ENCODE measurements at places on chromosomes 7 and 10. TPM values are rescaled to one million over a fixed set of nuclear protein-coding genes. Genes with fewer than 3 reads are reported as not detected.
A peak's percentile ranks its signal among the peaks of the same experiment; 100 is the strongest.

Gene WDR11
- total RNA-seq: 35.3 TPM

DNA sequence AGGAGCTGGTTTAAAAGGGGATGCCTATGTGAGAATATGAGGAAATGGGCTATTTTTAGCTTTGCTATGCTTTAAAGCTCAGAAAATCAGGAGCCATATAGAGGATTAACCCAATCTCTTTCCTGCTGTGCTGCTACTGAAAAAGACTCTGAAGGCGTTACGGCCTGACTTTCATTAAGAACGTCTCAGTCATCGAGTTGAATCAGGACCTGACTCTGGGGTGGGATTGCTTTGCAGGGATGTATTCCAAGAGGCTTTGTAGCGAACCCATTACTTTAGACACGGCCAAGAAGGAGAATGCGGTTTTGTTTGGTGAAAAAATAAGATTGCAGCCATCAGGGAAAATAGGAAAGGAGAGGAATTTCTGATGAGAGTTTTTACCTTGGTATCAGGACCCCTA lies 426.9 kb downstream of the CCSER2 start:
- H3K4me1 ChIP-seq: peaks cover 2% of the 10 kb centered on the region
- no peaks in the 10 kb centered on the region for H3K36me3 ChIP-seq
- H3K27me3 ChIP-seq: no peaks in the 10 kb centered on the region
- DNase-seq: no peak

DNA sequence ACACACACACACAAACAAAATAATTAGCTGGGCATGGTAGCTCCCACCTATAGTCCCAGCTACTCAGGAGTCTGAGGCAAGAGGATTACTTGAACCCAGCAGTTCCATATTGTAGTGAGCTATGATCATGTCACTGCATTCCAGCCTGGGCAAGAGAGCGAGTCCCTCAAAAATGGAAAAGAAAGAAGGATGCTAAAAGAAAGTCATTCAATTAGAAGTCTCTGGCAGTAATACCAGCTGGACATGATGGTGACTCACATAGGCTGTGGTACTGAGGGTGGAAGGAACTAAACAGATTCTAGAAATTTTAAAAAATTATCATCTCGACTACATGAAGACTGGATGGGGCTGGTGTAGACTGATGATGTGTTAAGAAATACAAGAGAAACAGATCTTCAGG lies 385.3 kb downstream of the ETV1 start:
- H3K4me3 ChIP-seq: no peak overlapping the region
- no peak overlapping the region for H3K27ac ChIP-seq

Gene TMEM236
- total RNA-seq: 0.07 TPM

- H3K4me1 ChIP-seq: peaks cover 74% of the 10 kb centered on the region
- no peak for DNase-seq
- peaks cover 8% of the 10 kb centered on the region for H3K36me3 ChIP-seq
- peak overlapping the region; percentile 97 for H3K27ac ChIP-seq
- H3K4me3 ChIP-seq: peak overlapping the region; percentile 89
Observed at GRCh38 chr7:131027287-131027773, 293.3 kb upstream of the KLF14 start.

Gene FOXI2
- not detected for total RNA-seq

Gene BLNK
- not detected for total RNA-seq

GRCh38 chr10:114761205-114762193 lies 60.1 kb upstream of the FHIP2A start:
- DNase-seq: no peak
- H3K36me3 ChIP-seq: peaks cover 4% of the 10 kb centered on the region
- no peak overlapping the region for H3K4me3 ChIP-seq
- peaks cover 24% of the 10 kb centered on the region for H3K27me3 ChIP-seq
- peaks cover 3% of the 10 kb centered on the region for H3K4me1 ChIP-seq

GRCh38 chr10:102612964-102613275 lies 31.4 kb upstream of the TRIM8 start:
- no peaks in the 10 kb centered on the region for H3K27me3 ChIP-seq
- DNase-seq: peak; percentile 37
- peaks cover 31% of the 10 kb centered on the region for H3K4me1 ChIP-seq
- peak overlapping the region; percentile 96 for H3K27ac ChIP-seq
- peak overlapping the region; percentile 73 for H3K4me3 ChIP-seq

Gene ACSL5
- 35.4 TPM for total RNA-seq

- no peaks in the 10 kb centered on the region for H3K36me3 ChIP-seq
- no peaks in the 10 kb centered on the region for H3K27me3 ChIP-seq
- H3K4me3 ChIP-seq: peak within 1 kb of the TSS; percentile 97
- peak within 1 kb of the TSS; percentile 74 for H3K27ac ChIP-seq
- H3K4me1 ChIP-seq: peaks cover 14% of the 10 kb centered on the region
- DNase-seq: peak; percentile 17
Observed at GRCh38 chr7:77537136-77537777, at the start of gene PTPN12. Gene PTPN12, plus strand, starts transcription at chr7:77537295. Its CDS starts 252 bp downstream, at chr7:77537547.

- H3K4me3 ChIP-seq: no peak overlapping the region
- H3K27me3 ChIP-seq: peaks cover 11% of the 10 kb centered on the region
- H3K36me3 ChIP-seq: no peaks in the 10 kb centered on the region
- H3K4me1 ChIP-seq: peaks cover 6% of the 10 kb centered on the region
- DNase-seq: no peak
Observed at GRCh38 chr7:2465928-2466327, 10.3 kb downstream of the GRIFIN start.

DNA sequence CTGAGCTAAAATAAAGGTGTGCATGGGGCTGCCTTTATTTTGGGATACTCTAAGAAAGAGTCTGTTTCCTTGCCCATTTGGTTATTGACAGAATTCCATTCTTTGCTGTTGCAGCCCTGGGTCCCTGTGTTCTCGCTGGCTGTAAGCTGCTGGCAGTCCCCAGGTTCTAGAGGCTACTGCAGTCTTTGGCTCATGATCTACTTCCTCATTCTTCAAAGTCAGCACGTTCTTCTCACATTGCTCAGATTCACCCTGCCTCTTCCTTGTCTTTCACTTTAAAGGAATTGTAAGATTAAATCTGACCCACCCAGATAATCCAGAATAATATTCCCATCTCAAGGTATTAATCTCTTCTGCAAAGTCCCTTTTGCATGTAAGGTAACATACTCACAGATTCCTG lies 620.3 kb downstream of the CCSER2 start:
- no peaks in the 10 kb centered on the region for H3K36me3 ChIP-seq
- H3K27me3 ChIP-seq: no peaks in the 10 kb centered on the region
- no peak for DNase-seq
- no peak overlapping the region for H3K4me3 ChIP-seq
- H3K27ac ChIP-seq: no peak overlapping the region

DNA sequence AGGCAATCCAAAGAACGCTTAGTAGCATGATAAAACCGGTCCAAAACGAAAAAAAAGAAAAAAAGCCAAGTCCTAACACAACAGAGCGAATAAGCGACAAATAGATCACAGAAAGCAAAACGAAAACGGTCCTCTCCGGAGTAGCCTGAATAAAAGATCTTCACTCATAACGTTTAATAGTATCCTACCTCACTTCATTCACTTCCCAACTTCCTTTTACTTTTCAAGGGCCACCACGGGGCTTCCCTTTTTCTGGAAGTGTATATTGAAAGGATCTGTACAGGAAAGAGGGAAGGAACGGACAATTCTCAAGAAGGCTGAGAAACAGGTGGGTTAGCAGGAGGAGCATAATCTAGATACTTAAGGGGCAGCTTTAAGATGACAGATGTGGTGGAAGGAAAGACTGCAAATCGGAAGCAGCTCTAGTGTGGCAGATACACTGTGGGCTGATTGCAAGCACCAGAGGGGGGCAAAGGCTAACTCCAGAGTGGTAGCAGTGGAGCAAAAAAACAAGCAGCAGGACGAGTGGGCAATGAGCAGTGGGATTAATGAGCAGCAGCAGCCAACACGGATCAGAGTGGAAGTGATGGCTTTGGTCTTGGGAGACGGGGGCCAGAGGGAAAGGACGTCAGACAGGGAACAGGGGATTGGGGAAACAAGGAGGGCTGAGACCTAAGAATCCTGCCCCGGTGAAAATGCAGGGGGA lies 866 bp downstream of the CNOT4 start:
- H3K36me3 ChIP-seq: no peaks in the 10 kb centered on the region
- no peaks in the 10 kb centered on the region for H3K27me3 ChIP-seq
- H3K4me3 ChIP-seq: no peak overlapping the region
- H3K27ac ChIP-seq: no peak overlapping the region
- H3K4me1 ChIP-seq: peaks cover 3% of the 10 kb centered on the region
- no peak for DNase-seq

- H3K36me3 ChIP-seq: peaks cover 4% of the 10 kb centered on the region
- no peak overlapping the region for H3K4me3 ChIP-seq
- no peak for DNase-seq
- H3K27me3 ChIP-seq: no peaks in the 10 kb centered on the region
Observed at GRCh38 chr7:139297795-139298194, 43.3 kb upstream of the FMC1 start.

Gene DKK1
- total RNA-seq: not detected

Gene OR2A2
- not detected for total RNA-seq

DNA sequence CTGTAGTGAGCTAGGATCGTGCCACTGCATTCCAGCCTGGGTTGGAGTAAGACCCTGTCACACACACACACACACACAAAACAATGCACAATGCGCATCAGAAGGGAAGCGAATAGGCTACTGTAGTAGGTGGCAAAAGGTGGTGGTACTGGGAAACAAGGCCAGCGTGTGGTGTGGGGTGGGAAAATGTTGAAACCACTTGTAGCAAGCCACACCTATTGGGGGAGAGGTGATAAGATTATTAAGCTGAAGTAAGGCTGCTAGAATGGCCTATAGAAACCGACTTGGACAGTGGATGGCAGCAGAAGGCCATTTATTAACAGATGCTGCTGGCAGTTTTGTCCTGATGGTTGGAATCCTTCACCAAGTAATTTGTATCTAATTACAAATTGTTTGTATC lies 7.2 kb upstream of the CHCHD1 start:
- H3K27ac ChIP-seq: peak overlapping the region; percentile 85
- no peaks in the 10 kb centered on the region for H3K27me3 ChIP-seq
- peaks cover 37% of the 10 kb centered on the region for H3K4me1 ChIP-seq

Gene PLAU
- total RNA-seq: 0.42 TPM

Gene NANOS1
- total RNA-seq: 0.34 TPM

Gene XPNPEP1
- 76.4 TPM for total RNA-seq

Gene YWHAG
- total RNA-seq: 32.7 TPM
